ENCODE measurements at places on chromosomes 7 and 10. TPM values are rescaled to one million over a fixed set of nuclear protein-coding genes. Genes with fewer than 3 reads are reported as not detected.

The CYP2E1 gene
- 3.4 TPM for total RNA-seq

The CRPPA gene
- total RNA-seq = 6.0 TPM

The PON3 gene
- total RNA-seq = 26.9 TPM

The FZD8 gene
- total RNA-seq = 3.0 TPM

The KIF11 gene
- total RNA-seq = 1.6 TPM

The NEUROD6 gene
- total RNA-seq = not detected

The SPDYE6 gene
- not detected for total RNA-seq

The ACTR3C gene
- 30.2 TPM for total RNA-seq
